ENCODE measurements at places on chromosomes 1 and 21.

DNA sequence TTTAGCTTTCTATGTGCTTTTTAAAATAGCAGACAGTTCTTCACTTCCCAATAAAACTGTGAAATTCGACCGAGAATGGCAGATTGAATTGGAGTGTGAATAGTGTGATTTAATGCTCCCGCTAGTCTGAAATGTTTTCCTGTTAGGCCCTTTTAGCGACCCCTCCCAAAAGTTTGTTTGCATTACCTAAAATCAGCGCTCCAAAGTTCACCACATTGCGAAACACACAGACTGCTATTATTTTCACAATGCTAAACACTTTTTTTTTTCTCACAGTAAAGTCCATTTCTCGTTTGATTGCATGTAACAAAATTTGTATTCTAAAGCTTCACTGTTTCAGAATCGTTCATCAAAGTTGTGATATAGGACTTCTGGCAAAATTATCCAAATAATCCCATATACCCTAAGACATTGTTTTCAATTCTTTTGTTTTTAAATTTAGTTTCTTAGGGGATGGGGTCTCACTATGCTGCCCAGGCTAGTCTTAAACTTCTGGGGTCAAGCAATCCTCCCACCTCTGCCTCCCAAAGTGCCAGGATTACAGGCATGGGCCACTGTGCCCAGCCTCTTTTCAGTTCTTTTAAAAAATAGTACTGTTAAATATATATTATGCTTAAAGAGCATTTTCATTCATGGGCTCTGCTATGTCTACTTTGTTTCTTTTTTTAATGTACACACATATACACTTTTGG is 76.5 kb upstream of the USH2A start:
- DNase-seq: no peak

GRCh38 chr1:70077066-70077465 is 128.3 kb downstream of the LRRC40 start:
- DNase-seq: no peak

GRCh38 chr1:234520908-234521817 is 42.2 kb upstream of the TARBP1 start:
- DNase-seq: no peak

DNA sequence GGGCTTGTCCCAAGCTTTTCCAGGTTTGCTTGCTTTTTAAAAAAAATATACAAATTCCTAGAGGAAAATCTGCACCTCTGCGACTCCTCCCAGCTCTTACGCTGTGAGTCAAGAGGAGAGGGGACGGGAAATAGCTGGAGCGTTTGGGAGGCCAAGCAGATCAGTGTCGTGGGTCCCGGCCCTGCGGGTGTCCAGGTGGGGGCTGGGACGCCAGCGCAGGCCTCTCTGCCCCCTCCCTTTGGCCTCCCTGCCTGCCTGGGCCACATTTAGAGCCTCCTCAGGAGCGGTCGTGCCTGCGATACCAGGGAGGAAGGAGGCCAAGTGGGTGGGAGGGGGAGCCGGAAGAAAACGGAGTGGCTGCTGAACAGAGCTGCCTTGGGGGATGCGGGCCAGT is 9.0 kb downstream of the WNT4 start:
- DNase-seq: no peak

DNA sequence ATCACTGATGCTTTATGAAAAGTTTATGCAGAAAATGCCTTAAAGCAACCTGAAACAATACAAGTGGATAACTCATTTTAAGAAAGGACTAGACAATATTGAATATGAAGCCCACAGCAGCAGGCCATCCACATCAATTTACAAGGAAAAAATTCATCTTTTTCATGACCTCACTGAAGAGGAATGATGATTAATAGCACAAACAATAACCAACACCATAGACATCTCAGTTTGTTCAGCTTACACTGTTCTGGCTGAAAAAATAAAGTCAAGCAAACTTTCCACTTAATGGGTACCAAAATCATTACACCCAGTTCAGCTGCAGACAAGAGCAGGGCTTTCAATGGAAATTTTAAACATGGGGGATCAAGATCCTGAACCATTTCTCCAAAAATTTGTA is 380.6 kb upstream of the NEGR1 start:
- no peak for DNase-seq

GRCh38 chr1:47934243-47934805 is 62.9 kb downstream of the TRABD2B start:
- no peak for DNase-seq

DNA sequence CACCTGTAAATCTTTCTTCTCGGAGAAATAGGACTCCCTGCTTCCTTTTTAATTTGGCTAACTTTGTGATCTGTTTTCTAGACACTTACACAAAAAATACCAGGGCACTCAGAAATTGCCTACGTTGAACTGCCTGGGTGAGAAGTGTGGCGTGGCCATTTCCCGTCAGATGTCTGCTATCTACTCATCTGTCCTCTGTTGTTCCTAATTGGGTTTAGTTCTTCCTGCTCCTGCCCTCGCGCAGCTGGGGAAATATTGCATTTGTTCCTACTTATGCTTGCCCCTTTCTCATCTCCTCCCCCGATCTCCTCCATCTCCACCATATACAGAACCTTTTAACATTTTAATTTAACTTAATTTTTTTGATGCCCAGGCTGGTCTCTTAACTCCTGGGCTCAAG is 55.1 kb downstream of the CD58 start:
- DNase-seq: no peak

DNA sequence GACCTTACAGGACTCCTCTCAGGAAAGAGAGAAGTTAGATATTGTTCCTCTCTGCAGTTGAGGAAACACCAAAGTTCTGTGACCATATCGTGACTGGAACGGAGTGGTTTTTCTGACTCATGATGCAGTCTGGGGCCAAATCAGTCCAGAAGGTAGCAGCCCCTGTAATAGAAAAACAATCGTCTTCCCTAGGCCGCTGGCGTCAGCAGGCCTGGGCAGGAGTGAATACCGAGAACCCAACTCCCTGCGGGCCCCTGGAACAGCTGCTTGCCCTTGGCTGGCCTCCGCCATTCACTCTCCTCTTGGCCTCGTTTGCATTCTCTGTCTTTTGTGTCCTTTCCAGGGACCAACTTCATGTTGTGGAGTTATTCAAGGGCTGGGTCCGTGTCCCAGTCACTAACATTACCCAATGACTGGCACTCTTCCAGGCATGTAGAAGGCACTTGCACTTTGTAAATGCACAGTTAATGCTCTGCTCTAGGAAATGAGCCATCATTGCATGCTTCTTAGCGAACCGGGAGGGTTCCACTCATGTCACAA is 10.9 kb upstream of the CD101 start:
- DNase-seq: no peak

- DNase-seq: no peak
Observed at GRCh38 chr1:240998024-240998423, 359.0 kb downstream of the RGS7 start.

GRCh38 chr1:162857850-162858249 is 3.1 kb downstream of the CCDC190 start:
- DNase-seq: no peak

Measured in dorsolateral prefrontal cortex (tissue), 122 donors.